Fibroblast of skin of abdomen (primary cell): ENCODE measurements at places on chromosomes 16 and 17.

GRCh38 chr17:44386182-44386525, 3.3 kb downstream of the ITGA2B start:
- DNase-seq: no peak

GRCh38 chr17:75064867-75065561, 18.0 kb downstream of the KCTD2 start:
- no peak for DNase-seq

DNA sequence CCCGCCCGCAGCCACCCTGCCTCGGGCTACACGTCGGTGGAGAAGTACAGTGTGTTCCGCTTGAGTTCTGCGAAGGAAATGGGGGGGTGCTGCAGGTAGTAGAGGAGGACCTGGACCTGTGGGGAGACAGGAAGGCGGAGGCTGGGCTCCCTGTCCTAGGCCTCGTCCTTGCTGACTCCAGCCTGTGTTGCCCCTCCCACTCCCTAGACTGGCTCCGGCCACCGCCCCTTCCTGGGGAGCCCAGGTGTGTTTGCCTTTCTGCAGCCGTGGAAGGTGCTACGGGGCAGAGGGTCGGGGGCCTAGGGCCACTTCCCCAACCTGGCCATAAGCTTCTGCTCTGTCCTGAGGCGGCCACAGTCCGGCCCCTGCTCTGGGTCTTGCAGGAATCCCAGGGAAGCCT, 9.1 kb downstream of the TIMM22 start:
- no peak for DNase-seq

DNA sequence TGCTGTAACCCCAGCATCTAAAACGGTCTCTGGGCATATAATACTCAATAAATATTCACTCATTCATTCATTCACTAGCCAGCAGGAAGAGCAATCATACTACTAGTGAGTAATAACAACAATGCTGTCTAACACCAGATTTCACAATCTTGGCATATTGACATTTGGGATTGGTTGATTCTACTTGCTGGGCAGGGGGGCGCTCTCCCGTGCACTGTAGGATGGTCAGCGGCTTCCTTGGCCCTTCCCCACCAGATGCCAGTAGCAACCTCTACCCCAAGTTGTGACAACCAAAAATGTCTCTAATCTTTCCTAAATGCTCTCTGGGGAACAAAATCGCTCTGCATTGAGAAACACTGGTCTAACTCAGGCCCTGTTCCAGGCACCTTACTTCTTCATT, 20.7 kb downstream of the WFDC1 start:
- DNase-seq: no peak

DNA sequence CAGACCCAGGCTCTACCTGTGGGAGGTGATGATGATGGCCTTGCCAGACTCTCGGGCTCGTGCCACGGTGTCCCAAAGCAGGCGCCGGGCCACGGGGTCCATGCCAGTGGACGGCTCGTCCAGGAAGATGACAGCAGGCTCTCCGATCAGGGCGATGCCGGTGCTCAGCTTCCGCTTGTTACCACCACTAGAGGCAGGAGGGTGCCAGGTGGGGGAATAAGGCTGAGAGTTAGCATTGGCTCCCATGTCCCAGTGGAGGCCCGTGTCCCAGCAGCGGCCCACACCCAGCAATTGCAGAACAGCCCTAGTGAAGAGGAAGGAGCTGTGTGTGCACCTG, 10.3 kb upstream of the RNPS1 start:
- DNase-seq: no peak

DNA sequence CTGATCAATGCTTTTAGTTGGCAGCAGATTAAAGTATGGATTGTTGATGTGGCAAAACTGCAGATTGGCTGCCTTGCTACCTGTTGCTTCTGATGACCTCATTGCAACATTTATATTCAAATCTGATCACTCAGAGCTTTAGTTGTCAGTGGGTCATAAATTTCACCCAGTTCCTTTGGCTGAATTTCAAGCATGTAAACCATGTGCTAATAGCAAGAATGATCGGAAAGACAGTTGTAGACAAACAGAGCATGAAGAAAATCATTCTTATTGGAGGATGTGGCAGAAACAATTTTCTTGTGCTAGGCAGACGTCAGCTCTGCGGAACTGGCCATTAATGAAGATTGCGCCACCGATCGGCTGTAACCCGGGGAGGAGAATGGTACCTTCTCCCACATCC, 346.6 kb upstream of the EEF2KMT start:
- DNase-seq: no peak
